Activated effector memory CD4-positive, alpha-beta T cell treated with Interleukin-2 at 50 U/mL for 16 hours (primary cell): ENCODE measurements at places on chromosomes 16 and 17.
A peak's percentile ranks its signal among the peaks of the same experiment; 100 is the strongest.

- no peak for DNase-seq
These were observed 16.3 kb downstream of the ITGAD start for GRCh38 chr16:31409433-31409832.

DNA sequence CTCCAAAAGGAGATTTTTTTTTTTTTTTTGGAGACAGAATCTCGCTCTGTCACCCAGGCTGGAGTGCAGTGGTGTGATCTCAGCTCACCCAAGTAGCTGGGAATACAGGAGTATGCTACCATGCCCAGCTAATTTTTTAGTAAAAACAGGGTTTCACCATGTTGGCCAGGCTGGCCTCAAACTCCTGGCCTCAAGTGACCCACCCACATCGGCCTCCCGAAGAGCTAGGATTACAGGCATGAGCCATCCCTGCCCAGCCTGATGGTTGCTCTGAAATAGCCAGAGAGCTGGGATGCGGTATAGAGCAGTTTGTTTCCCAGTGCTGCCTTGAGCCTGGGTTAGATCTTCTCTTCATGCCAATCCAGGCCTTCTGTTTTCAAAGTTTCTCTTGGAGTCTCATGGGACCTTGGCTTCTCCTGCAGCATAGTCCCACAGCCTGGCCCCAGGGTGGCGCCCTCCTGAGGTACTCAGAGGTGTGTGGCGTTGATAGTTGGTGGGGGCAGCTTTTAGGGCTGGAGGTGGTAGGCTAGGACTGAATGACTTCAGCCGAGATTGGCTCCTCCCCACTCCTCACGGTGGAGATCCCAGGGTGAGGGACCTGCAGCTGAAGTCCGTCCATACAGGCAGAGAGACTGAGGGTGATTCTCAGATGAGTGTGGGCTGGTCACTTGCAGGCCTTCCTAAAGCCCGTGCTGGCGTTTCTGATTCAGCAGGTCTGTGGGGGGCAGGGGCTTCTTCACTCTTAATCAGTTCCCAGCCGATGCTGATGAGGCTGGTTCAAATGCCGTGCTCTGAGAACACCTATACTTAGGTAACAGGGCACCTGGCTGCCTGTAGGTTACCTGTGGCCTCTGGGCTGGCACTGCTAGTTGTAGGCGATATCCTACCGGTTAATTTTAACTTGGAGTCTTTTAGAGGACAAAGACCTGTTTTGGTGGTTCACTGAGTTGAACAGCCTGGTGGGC lies 52.0 kb downstream of the TNFRSF13B start:
- no peak for DNase-seq

DNA sequence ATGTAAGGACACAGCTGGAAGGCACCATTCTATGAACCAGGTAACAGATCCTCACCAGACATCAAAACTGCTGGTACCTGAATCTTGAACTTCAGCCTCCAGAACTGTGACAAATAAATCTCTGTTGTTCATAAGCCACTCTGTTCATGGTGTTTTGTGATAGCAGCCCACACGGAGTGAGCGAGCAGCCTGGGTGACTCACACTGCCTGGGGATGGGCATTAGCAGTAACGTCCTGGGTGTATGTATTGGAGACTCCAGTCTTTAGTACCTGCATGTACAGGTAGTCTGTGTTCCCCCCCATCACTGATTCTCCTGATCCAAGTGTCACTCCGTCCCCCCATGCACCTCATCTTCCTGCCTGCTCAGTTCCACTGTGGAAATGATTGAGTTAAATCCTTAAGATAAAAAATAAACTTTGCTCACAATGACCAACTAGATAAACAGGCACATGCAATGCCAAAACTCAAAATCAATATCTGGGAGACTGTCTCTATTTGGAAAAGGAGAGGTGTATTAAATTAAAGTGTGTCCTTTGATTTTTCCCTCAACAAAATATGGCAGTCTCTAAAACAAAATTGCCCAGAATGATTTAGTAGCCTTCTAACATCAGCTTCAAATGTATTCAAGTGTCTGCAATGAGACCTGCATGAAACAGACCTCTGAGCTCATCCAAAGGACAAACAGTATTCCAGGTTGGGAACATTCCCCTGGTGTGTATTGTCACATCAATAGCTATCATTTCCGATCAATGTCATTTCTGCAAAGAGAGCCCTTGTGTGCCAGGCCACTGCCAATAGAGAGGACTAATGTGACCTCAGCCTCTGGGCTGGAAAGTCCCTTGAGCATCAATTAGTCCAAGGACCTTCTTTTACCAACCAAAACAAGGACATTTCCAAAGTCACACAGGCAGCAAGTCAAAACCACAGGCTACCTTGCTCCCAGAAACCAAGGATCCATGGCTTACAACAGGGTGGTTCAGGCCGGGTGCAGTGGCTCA lies 12.2 kb upstream of the VAT1L start:
- DNase-seq, result no peak

DNA sequence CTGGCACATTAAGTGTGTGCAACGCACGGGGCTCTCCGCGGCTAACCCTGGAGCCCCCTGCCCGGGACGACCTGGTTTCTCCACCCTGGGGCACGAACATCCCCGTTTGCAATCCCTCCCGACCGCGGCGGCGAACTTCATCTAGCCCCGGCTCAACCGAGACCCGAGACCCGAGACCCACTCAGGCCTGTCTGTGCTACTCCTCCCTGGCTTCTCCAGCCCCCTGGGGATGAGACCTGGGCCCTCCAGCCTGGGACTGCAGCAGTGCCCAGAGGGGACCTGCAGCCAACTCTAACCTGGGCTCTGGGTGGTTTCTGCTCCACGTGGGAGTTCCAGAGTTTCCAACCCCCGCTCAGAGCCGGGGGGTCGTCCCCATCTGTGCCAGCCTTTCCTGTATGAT lies 73.5 kb downstream of the TIMM22 start:
- DNase-seq, result no peak

GRCh38 chr17:3022197-3022596 lies 41.2 kb downstream of the OR1D5 start:
- no peak for DNase-seq

DNA sequence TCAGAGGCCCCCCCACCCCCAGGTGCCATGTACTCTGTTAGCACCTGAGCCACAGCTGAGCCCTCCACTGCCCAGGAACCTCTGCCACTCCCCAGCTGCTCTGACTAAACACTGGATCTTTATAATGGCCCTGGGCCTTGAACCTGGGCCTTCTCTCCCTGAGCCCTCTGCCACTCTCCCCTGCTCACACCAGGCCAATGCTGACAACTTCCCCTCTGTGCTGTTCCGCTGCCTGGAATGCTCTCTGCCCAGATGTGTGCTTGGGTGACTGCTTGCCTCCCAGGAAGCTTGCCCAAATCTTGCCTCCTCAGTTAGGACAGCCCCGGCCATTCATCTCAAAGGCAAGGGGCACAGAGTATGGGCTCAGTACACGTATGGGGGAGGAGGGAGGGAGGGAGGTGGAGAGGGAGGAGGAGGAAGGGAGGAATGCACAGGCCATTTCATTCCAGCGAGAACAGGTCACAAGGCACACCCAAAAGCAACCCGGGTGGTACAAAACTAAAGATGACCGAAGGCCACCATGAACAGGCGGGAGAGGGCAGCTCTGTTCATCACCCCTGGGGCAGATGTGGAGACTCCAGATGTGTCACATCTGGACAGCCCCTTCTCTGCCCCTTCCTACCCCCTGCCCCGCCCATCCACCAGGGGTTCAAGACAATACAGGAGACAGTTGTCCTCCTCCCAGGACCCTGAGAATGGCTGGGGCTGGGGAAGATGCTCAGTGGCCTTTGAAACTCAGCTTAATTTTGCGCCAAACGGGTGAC lies 15.3 kb upstream of the TNFRSF13B start:
- DNase-seq, result no peak

- DNase-seq, result no peak
These were observed 73.4 kb upstream of the GPR139 start for GRCh38 chr16:20147091-20147490.

- DNase-seq, result no peak
These were observed 8.1 kb downstream of the OR2C1 start for GRCh38 chr16:3363793-3364192.

GRCh38 chr16:674968-675883 lies at the start of gene RHBDL1:
TSS of gene RHBDL1 (plus strand) at chr16:675671. CDS start at chr16:675791, 120 bp downstream.
- no peak for DNase-seq

- DNase-seq, result no peak
These were observed 375.7 kb upstream of the CDH11 start for GRCh38 chr16:65497571-65497970.

GRCh38 chr16:89860747-89861304 lies 12.6 kb upstream of the TCF25 start:
- peak; percentile 60 for DNase-seq

DNA sequence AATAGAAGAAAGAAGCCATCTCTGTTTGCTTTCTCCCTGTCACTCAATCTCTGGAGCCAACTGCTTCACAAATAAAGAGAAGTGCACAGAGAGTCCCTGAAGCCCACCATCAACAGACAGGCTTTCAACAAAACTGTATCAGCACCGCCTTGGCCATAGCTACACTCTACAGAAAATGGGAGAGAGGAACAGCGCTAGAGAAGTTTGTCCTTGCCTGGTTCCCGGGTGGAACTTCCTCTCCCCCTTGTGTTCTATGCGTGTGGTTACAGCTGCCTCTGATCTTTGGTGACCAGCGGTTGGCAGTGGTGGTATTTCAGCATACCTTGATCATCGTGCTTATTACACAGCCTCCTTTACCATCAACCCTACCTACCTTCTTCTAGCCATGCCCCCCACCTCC lies 91.4 kb upstream of the CCL2 start:
- DNase-seq, result no peak

DNA sequence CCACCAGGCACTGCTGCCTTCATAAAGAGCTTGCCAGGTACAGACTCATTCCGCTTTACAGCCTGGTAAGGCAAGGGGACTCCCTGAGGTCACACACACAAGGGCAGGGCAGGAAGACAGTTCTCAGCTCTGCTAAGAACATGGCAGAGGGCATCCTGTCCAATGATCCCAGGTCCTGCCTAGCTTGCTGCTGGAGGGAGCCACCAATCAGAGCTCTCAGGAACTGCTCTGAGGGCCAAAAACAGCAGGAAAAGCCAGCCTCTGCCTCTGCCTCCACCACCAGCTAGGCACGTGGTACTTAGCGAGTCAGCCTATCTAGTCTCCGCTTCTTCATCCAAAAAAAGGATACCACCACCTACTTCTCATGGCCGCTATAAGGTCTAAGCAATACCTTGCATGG lies 66.1 kb downstream of the GTF3C1 start:
- no peak for DNase-seq

DNA sequence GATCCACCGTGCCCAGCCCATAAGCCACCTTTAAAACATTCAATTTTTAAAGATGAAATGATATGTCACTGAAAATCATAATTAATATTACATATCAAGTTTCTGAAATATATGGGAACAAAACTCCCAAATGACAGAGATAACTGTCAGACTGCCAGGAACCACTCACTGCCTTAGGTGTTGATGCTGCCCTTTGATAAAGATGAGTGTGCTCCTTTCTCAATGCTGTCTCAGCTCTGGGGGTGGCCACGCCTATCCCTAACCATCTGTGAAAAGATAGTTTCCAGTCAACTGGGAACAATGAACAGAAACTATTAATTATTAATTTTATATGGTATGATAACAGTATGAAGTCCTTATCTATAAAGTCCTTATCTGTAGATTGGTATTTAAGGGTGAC lies 177.7 kb downstream of the MYO1D start:
- DNase-seq, result no peak

DNA sequence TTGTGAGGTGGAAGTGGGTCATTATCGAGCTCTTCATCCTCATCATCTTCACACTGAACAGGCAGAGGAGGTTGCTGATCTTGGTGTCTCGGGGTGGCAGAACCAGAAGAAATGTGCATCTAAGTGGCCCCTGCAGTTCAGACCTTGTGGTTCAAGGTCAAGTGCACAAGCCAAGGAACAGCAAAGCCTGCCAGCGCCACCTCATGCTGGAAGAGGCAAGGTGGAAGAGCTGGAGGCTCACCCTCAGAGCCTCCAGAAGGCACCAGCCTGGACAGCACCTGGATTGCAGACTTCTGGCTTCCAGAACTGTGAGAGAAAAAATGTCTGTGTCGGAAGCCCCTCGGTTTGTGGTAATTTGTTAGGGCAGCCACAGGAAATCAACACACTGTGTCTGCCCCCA lies 32.7 kb downstream of the IFT140 start:
- DNase-seq, result no peak

DNA sequence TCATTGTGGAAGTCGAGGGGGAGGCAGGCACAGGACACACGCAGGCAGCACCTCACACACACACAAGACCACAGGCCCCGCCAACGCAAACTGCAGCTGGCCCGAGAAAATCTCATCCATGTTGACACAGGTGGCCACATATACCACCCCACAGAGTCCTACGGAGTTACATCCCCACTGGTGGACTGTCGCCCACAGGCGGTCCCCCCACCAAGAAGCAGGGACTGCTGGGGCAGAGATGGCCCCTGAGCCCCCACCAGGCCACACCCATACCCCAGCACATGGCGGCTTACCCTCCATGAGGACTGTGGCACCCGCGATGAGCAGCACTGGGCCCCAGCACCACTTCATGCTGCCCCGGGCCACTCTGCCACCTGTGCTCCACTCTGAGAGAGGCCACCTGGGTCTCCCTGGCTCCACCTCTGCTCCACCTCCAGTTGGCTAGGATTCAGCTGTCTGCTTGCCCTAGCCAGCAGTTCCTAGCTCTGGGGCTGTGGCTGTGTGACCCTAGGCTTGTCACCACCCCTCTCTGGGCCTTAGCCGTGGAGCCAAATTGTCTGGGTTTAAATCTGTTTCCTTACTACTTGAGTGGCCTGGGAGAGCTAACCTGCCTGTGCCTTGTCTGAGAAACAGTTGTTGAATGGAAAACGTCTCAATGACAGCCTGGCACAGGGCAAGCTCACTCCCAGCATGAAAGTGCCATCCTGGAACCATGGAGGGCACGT lies at the start of gene PRSS53:
Gene PRSS53, minus strand, starts transcription at position 485 of the 725 bp plus-strand sequence. Its CDS starts 134 bp downstream, at position 351.
- no peak for DNase-seq

DNA sequence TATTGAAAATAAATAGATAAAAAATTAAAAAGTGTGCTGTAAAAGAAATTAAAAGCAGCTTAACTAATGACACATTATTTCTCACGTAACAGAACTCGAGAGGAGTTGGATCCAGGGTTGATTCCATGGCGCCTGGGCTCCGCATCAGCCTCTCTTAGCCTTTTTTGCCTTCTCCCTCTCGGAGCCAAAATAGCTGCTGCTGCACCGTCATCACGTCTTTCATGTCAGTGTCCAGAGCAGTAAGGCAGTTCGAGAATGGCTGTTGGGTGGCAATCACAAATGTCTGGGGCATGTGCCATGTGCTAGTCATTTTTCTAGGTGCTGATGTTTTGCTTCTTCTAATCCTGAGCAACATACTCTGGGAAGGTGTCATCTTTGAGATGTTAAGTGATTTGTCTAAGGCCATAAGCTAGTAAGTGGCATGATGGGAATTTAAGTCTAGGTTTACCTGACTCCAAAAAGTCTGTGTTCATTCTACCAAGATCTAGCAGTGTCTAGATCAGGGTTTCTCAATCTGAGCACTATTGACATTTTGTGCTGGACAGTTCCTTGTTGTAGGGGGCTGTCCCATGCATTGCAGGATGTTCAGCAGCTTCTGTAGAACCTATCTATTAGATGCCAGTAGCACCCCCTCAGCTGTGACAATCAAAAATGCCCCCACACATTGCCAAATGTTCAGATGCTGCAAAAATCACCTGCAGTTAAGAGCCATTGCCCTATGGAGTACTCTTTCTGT lies 280.4 kb downstream of the HAPSTR1 start:
- no peak for DNase-seq
